ENCODE measurements at places on chromosomes 5 and 9.

DNA sequence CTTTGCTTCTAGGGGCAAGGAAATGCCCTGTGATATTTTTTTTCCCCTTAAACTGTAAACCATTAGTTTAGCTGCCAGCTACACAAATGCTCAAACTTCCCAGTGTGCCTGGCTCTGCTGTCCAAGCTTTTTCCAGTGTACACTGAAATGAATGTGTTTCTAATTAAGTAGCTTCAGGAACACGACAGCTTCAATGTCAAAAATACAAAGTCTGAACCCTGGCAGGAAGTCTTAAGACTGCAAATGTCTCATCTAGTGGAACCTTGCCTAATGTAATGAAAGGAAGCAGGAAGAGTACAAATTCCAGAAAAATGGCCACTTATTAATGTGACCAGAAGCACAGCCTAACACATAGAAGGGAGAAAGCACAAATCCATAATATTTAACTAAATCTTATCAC is 255.2 kb downstream of the CRB2 start:
- no peak for DNase-seq

DNA sequence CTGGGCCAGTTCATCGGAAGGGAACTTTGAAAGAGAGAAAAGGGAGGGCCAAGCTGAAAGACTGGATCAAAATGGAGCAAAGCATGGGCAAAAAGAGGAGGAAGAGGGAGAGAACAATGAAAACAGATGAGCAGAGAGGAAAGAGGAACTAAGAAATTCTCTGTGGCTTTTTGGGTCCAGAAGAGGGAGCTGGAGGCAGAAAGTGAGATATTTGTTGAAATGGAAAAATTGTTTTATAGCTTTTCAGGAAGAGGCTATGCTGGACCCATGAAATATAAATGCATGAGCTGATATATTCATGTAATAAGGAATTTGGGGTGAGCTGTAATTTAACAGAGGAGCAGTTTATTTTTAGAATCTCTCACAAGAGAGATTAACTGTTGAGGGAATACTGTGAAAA is 457.3 kb downstream of the DMAC1 start:
- no peak for DNase-seq

GRCh38 chr5:40206030-40206429 is 473.7 kb upstream of the PTGER4 start:
- no peak for DNase-seq

DNA sequence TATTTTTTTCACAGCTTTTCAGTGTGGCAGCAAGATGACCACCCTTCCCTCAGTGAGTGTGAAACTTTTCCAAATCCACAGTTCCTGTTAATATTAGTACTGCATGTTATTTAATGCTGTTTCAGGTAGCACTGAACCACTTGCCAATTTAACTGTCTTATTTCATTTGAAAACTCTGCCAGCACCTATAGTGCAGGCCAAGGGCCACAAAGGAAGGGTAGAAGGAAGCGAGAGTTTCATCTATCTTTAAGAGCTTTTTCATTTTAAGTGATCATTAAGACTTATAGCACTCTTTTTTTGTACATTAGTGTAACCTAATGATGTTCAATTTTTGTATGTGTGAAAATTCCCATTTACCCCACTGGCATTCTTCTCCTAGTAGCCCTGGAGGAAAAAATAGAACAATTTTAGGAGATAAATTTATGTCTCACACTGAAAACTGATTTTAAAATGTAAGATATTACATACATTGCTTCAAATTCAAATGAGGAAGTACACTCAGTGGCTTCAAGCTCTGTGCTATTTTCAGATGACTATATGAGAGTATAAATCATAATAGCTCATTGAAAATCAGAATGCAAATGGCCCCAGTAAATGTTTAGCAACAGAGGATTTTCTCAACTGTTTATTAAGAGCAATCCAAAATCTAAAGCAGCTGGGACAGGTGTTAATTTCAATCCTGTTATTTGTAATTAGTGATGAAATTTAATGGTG is 820.5 kb downstream of the PTPRD start:
- no peak for DNase-seq

DNA sequence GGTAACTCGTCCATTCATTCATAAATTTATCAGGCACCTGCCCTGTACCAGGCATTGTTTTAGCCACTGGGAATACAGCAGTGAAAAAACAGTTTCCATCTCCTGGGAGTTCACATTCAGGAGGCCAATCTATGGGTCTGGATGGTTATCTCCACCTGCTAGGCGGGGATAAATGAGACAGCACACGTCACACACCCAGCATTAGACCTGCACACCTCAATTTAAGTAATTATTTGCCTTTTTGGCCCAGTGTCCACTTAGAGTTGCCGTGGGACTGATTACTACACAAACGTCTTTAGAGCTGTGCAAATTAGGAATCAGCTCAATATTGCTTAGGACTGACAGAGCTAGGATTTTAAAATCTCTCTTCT is 46.1 kb downstream of the STK10 start:
- DNase-seq = no peak

DNA sequence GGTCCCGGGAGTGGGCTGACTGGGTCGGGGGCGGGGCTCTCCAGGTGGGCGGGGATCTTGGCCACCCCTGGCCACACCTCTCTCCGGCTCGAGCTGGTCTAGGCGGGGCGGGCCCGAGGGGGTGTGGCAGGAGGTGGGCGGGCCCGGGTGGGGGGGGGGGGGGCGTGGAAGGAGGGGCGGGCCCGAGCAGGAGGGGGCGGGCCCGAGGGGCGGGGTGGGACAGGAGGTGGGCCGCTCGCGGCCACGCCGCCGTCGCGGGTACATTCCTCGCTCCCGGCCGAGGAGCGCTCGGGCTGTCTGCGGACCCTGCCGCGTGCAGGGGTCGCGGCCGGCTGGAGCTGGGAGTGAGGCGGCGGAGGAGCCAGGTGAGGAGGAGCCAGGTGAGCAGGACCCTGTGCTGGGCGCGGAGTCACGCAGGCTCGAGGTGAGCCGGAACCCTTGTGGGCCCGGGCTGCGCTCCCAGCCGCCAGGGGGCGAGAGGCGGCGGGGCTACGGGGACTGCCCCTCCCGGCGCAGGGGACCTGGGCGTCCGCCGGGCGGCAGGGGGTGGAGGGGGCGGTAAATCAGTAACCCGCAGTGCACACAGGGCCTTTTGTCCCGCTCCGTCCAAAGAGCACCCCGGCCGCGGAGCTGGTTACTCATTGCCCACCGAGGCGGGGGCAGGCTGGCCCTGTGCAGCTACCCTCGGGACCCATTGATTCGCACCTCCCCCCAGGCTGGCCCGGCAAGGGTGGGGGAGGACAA is at the start of gene FGFR4:
Gene FGFR4 (plus strand): TSS at position 262 of the 744 bp plus-strand sequence. CDS start 2,688 bp downstream, outside the sequence.
- peak; percentile 56 for DNase-seq

DNA sequence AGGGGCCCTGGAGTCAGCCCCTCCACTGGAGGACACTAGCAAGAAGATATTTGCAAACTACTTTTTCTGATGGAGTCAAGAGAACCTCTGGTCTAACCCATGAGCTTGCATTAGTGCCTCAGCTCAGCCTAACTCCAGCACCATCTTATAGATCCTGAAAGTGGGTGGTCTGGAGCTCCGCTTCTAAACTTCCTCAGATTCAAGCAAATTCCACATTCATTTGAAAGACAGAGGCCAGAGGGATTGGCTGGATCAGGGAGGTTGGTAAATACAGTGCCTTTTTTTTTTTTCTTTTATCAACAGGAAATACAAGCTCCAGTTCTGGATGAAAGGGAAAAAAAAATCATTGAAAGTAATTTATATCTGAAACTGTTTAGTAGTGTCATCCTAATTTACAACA is 99.9 kb downstream of the ENC1 start:
- DNase-seq = no peak

DNA sequence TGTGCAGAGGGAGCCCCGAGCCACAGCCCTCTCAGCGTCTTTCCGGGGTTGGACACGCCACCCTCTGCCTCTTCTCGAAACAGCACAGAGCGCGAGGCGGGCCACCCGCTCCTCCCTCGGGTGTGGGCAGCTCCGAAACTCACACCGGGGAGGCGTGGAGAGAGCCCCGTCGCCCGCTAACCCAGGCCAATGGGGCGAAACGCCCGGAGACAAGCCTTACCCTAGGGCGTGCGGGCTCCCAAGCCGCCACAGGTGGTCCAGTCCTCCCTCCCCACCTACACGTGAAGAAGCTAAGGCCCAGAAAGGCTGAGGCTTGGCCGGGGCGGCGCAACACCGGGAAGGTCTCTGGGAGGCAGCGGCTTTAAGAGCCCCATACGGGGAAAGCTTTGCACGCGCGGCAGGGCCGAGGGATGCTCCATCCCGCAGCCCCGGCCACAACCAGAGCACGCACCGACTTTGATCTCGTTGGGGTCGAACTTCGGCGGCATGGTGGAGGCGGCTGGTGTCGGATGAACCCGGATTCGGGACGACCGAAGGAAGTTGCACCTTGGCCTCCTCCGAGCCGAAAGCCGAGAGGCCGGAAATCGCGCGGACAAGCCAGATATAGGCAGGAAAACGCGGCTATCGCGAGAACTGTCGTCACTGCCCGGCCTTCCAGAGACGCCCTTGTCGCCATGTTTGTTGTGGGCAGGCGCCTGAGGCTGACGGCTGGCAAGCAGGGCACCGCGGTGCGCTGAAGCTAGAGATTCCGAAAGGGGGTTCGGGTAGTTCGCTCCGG is at the start of the genes LRSAM1 and RPL12:
Gene LRSAM1 (plus strand): TSS at position 681 of the 778 bp plus-strand sequence. CDS start 3,018 bp downstream, outside the sequence.
Gene RPL12 (minus strand): TSS at position 577 of the 778 bp plus-strand sequence. CDS start 89 bp downstream, at position 488.
- DNase-seq = peak; percentile 100

- no peak for DNase-seq
Measured at GRCh38 chr5:113337515-113338415, 97.0 kb downstream of the TSSK1B start.

GRCh38 chr5:21701317-21701716 is 1151.8 kb downstream of the CDH12 start:
- DNase-seq = no peak

GRCh38 chr9:93684161-93684765 is 107.9 kb downstream of the PHF2 start:
- DNase-seq = no peak
